ENCODE measurements at places on chromosomes 3 and 15.

DNA sequence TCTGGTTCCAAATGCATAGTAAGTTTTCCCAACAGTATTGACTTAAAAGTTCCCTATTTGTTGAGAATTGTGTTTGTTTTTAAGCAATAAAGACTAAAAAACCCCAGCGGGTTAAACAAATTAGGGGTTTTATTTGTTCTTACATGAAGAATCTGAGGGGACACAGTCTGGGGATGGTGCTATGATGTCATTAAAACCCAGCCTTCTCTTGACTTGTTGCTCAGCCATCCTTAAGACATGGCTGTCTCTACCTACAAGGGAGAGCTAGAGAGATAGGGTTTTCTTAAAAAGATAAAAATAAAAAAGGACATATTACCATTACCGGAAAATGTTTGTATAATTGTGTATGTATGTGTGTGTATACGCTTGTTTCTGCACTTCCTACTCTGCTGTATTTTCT lies 11.7 kb upstream of the ARL14 start:
- DNase-seq: no peak

GRCh38 chr3:84959470-84960271 lies 882 bp downstream of the CADM2 start:
- DNase-seq: no peak

- no peak for DNase-seq
These were observed 176.0 kb upstream of the BCHE start for GRCh38 chr3:166013073-166013679.

- DNase-seq: no peak
These were observed 1.7 kb upstream of the CLN6 start for GRCh38 chr15:68231102-68231818.

DNA sequence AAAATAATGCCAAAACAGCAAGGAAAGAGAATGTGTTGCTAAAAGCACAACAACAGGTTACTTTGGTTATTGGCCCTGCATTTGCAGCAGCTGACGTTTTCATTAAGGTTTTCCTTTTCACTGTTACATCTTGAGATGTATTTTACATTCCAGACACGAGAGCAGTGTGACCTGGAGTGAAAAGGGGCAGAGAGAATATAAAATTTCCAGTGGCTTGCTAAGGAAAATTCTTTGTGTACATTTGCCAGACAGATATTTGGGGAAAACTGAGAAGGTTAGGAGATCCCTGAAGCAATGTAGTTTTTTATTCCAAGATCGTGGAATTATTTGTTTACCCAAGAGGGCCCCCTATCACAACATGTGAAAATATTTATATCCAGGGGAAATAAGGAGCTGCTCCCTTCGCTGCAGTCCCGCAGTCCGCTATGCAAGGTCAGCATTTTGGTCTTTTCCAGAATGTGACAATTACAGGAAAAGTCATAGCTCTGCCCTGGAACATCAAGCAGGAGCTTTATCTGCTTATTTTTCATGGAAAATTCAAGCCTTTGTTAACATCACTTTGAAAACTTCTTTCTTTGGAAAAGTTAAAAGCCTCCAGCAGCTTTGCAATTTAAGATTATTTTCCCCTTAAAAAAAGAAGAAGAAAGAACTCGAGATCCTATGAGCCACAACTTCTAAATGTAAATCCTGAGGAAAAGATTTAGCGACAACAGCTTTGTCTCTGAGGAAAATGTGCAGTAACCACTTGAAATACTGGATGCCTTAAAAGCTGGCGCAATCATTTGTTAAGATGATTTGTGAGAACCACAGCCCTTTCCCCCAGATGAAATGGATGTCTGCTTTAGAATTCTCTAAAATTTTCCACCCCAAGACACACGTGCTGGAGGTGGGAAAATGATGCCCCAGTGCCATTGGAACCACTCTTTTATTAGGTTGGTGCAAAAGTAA lies 256.4 kb upstream of the TPM1 start:
- DNase-seq: no peak

DNA sequence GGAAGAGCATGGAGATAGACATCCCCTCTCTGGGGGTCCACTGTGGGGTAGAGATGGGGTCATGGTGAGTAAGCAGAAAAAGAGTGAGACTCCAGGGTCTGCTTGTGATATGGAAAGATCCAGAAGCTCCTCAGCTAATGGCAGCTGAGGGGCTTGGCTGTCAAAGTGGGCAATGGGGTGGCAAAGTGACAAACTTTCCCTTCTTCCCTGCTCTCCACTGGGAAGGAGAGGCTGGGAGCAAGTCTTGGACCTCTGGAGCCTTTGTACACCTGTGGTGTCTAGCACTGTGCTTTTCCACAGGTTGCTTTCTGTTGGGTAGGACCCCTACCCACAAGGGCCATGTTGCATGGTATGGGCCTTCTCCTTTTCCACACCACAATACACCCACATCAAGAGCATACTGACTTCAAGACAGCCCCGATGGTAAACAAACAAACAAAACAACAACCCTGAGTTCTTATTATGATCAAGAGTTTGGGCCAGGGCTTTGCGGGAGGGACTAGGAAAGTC lies 3.5 kb downstream of the ITGA11 start:
- DNase-seq: no peak
